ENCODE measurements at places on chromosomes 11 and 22.

DNA sequence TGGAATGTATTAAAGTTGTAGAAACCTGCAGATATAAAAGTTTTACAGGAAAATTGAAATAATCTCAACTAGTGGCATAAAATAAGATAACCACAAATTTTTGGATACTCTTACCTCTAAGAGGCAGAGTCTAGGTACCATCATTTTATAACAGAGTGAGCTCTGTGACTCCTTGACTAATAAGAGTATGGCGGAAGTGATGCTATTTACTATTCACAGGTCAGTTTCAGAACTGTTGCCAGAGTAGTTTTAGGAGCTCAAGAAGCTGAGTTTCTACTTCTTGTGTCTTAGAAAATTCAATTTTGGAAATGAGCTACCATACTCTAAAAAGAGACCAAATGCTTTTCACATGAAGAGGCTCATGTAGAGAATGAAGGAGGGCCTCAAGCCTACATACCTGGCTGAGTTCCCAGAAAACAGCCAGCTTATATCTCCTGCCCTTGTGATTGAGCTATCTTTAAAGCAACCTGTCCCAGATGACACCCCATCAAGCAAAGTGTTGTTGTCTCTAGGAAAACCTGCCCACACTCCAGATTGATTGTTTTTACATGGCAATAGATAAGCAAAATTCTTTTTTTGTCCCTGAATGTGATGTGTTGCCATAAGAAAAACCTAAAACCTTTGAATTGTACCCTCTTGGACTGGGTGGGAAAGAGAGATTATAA lies 712.8 kb upstream of the CNTN5 start:
- DNase-seq, result no peak

- no peak for DNase-seq
Measured at GRCh38 chr11:69463181-69463994, 18.1 kb upstream of the LINC01488 start.

DNA sequence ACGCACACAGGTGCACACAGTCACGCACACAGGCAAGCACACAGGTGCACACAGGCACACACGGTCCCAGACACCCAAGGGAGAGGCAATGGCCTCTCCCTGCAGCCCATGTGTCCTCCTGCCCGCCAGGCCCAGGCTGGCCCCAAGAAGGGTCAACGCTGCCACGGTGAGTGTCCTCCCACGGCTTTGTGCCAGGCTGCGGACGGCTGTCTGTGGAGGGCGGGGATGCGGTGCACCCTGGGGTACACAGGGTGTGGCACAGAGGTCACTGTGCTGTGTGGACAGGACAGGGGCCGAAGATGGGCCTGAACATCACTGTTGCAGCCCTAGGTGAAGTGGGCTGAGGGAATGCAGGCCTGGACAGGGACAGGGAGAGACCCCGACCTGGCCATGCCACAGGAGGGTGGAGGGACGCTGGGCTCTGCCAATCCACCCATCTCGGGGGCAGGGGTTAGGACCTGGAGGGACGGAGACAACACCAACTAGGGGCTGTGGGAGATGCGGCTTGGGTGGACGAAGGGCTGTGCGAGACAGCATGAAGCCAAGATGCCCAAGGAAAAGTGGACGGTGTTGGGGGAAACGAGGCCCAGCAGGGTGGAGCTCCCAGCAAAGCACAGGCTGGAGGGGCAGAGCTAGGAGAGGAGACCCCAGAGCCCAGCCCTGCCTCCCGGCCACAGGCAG lies 523.8 kb downstream of the BRD1 start:
- no peak for DNase-seq

DNA sequence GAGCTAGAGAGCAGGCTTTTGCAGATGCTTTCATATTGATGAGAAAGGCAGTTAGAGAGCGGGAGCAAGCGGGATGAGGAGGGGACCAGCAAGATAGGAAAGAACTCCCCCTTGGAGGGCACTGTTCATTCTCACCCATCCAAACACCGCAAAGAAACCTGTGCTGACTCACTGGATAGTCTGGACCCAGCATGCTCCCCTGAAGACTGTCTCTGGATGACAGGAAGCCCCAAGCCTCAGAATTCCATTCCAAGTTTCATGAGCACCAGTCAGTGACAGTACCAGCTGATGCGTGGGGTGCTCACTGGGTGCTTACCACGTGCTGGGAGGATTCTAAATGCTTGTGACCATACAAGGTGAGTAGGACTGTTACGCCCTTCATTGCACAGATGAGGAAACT lies 34.2 kb downstream of the MICAL3 start:
- DNase-seq, result no peak

DNA sequence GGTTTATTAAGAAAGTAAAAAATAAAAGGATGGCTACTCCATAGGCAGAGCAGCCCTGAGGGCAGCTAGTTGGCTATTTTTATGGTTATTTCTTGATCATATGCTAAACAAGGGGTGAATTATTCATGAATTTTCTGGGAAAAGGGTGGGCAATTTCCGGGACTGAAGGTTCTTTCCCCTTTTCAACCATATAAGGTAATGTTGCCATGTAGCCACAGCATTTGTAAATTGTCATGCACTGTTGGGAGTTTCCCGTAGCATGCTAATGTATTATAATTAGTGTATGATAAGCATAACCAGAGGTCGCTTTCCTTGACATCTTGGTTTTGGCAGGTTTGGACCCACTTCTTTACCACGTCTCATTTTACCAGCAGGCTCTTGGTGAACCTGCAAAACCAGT lies 610.4 kb upstream of the B3GAT1 start:
- DNase-seq, result no peak

DNA sequence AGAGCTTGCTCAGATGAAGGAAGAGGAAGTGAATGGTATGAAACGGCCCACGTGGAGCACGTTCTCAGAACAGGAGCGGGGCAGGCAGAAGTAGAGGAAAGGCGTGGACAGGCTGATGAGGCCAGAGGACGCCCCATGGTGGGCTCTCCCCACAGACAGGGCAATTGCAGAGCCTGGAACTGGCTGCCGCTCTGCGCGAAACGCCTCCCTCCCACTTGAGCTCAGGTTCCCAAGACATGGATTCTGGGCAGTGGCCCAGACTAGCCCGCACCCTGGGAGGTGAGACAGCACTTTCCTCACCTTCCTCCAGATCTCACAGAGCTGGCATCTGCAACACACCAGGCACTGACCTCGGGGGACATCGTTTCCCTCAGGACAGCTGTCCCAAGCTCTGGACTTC lies 117.6 kb downstream of the PHF21B start:
- no peak for DNase-seq

GRCh38 chr11:134637091-134638015 lies 225.3 kb upstream of the B3GAT1 start:
- DNase-seq, result no peak

- DNase-seq, result no peak
Measured at GRCh38 chr11:31793264-31793663, 17.9 kb downstream of the PAX6 start.

DNA sequence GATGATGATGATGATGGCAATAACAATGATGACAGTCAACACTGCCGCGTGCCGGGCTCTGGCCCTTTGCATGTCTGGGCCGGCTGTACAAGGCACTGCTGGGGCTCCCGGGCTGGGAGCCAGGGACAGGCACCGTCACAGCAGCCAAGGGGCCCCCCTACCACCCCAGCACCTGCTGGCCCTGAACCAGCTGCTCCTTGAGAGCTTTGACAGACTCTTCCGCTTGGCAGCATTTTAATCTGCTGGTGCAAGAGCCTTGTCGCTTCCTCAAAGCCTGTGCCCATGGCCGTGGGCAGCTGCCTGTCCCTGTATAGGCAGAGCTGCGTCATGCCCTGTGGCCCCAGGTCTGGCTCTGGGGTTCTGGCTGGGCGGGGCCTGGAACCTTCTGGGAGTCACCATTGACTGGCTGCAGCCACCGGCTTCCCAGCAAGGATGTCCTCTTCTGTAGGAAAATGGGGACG lies 12.9 kb upstream of the MUC6 start:
- peak; percentile 15 for DNase-seq

DNA sequence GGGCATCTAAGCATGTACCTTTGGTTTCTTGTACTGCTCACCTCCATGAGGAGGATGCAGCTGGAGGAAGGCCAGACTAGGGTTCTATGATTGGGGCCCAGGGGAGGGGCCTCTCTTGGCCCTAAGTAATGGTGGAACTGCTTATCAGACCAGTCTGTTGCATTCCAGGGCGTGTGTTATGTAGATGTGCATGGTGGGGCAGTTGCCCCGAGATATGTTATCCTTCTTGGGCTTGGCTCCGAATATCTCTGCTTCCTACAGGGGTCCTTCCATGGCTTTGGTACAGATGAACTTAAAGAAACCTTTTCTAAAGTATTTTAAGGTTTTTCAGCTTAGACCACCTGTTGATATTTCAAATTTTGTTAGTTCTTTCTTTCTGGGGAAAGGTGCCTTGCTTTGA lies 126.0 kb downstream of the SWAP70 start:
- DNase-seq, result no peak

GRCh38 chr11:126115127-126115495 lies 52.4 kb upstream of the CDON start:
- DNase-seq, result no peak
